ENCODE measurements at places on chromosomes 3 and 15. TPM values are rescaled to one million over a fixed set of nuclear protein-coding genes. Genes with fewer than 3 reads are reported as not detected.

The FOXL2 gene
- polyA plus RNA-seq: not detected

The MESP1 gene
- polyA plus RNA-seq: 2.7 TPM

The AHSG gene
- 568 TPM for polyA plus RNA-seq

The LRRC15 gene
- polyA plus RNA-seq: not detected

The SPATA12 gene
- polyA plus RNA-seq: 1.2 TPM

The CTDSPL gene
- polyA plus RNA-seq: 29.2 TPM

The ATP10A gene
- polyA plus RNA-seq: 0.75 TPM

The NMNAT3 gene
- 7.2 TPM for polyA plus RNA-seq

The FGF12 gene
- polyA plus RNA-seq: 2.1 TPM

The RASA2 gene
- polyA plus RNA-seq: 6.2 TPM

The PPP1R14D gene
- polyA plus RNA-seq: 0.47 TPM

The NTRK3 gene
- 5.6 TPM for polyA plus RNA-seq

The SEMA5B gene
- polyA plus RNA-seq: 1.8 TPM

The PLSCR2 gene
- 0.18 TPM for polyA plus RNA-seq

The CDHR4 gene
- polyA plus RNA-seq: 0.57 TPM

The ZBTB47 gene
- polyA plus RNA-seq: 4.7 TPM

The TNFAIP8L3 gene
- polyA plus RNA-seq: 3.4 TPM

The PFKFB4 gene
- polyA plus RNA-seq: 9.5 TPM

The LRRC2 gene
- polyA plus RNA-seq: 4.4 TPM

The ROPN1 gene
- polyA plus RNA-seq: not detected

Measured in hepatocyte (in vitro differentiated cells).